ENCODE measurements at places on chromosomes 5 and 9.

- DNase-seq: peak; percentile 76
Observed at GRCh38 chr5:34533582-34534522, 122.3 kb upstream of the RAI14 start.

DNA sequence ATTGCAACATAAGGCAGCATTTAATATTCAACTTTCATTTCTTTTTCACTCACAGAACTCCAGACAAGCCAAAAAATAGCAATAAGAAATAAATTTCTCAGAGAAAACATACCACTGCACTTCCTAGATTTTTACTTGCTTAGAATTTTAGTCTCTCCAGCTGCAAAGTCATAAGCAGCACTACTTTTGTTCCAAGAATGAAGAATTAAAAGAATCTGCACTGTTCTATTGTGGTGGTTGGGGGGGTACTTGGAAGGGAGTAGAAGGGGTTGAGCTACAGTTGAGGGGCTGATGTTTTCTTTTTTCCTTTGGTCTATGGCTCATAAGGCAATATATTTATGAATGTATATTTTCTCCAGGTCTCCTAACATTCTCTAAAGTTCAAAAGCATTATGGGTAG lies 144.5 kb downstream of the KIAA0825 start:
- DNase-seq: no peak

- DNase-seq: no peak
Observed at GRCh38 chr9:26158631-26159150, 480.4 kb upstream of the TUSC1 start.

- DNase-seq: no peak
Observed at GRCh38 chr9:113129884-113130283, 20.9 kb upstream of the SLC31A2 start.

GRCh38 chr5:160097991-160098390 lies 21.3 kb downstream of the PWWP2A start:
- DNase-seq: no peak

DNA sequence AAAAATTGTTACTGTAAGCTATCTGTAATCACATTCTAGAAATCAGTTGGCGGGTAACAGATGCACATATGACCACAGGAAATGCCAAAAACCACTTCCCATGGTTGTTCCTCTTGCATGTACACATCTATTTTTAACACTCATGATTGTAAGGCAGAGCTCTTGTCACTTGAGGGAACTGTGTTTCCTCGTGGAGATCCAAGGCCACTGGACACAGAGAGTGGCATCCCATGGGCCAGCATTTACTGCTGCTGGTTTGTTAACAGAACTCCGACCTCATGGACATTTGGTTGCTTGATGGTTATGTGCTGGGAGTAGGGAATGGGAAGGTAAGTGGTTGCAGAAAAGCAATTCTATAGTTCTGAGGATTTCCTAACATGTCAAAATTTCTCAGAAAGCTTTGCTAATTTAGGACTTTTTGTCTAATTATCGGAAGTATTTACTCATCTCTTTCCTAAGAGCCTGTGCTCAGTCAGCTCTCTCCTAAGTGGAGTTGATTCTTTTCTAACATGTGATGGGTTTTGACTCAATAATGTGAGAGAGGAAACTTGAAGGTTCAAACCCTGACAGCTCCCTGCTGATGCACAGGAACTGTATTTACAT lies 202.0 kb upstream of the NR3C1 start:
- DNase-seq: no peak

- DNase-seq: no peak
Observed at GRCh38 chr5:38338455-38338854, 80.1 kb downstream of the EGFLAM start.

GRCh38 chr5:124124711-124125229 lies 612.8 kb downstream of the CSNK1G3 start:
- DNase-seq: no peak

GRCh38 chr5:157481265-157481664 lies 21.3 kb downstream of the NIPAL4 start:
- no peak for DNase-seq

DNA sequence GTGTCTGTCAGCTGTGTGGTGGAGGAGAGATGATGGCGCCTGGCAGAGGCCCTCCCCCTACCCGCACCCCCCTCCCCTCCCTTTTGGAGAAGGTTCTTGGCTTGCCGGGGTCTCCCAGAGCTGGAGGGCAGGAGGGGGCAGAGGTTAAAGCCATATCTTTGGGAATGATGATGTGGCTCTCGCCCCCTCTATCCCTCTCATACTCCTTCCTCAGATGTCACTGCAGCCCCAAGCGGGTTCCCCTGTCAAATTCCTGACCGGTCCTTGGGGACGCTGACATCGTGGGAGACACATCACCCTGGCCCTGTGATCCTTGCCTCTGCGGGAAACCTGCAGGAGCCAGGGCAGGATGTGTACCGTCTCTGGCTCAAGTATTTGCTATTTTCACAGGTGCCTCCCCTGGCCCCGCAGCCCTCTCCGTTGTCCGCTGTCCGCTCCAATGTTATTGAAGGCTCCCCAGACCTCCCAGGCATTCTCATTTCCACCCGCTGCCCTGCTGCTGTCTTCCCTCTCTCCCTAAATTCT lies 109.5 kb downstream of the FOXD1 start:
- DNase-seq: no peak

DNA sequence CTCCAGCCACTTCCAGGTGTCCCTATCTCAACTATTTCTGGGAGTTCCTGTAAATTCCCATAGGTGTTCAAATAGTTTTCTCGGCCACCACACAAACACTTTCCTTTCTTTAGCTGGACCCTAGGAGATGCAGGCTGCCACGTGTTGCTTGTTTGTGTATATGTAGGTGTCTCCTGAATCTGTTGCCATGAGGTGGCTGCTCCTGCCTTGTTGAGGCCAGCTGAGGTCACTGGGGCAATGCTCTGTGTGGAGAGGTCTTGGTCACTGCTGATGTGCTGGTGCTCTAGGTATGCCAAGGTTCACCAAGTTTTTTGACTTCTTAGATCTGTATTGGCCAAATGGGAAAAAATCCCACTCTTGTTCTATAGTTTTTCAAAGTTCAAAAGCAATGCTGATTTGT lies 132.5 kb upstream of the CHD1 start:
- DNase-seq: no peak

DNA sequence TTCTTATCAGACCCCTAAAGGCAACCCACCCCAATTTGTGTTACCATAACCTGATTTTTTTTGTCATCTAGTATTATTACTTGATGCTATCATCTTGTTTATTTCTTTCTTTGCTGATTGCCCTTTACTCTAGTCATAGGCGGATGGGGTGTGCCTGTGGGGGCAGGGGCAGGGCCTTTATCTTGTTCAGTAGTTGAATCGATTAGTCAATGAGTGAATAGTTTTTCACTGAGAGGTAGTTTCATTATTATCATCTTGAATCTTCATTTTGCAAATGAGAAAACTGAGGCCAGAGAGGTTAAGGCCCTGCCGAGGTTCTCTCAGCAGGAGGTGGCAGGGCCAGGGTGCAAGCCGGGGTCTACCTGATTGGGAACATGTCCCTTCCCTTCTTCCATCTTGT lies 9.4 kb upstream of the GM2A start:
- no peak for DNase-seq

DNA sequence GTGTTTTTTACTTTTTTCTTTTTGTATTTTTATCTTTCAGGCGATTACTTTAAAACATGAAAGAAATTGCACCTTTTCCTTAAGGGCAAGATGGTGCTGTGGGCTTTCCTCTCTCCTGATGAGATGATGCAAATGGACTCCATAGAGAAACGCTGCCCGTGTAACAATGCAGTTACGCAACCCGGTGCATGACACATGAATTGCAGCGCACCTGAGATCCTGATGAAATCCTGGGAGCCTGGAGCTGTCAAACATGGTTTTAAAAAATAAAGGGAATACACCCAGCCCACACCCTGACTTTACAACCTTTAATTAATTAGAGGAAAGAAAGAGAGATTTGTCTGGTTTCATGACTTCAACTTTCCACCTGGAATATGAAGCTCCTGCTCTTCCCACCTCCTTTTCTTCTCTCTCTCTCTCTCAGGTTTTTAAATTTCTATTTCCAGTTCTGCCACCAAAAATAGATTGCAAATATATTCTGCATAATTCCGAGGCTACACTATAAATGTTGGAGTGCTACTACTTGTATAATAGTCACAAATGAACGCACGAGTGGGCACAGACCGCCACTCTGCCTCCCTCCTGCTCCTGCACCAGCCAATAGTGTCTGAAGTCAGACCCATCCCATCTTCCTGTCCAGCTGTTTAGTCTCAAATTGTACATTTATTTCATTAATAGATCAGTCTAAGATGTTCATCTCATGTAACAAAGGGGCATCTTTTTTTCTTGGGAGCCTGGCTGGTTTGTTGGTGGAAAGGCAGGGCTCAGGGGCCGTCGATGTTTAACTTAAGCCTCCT lies 179.1 kb downstream of the AUH start:
- DNase-seq: no peak

DNA sequence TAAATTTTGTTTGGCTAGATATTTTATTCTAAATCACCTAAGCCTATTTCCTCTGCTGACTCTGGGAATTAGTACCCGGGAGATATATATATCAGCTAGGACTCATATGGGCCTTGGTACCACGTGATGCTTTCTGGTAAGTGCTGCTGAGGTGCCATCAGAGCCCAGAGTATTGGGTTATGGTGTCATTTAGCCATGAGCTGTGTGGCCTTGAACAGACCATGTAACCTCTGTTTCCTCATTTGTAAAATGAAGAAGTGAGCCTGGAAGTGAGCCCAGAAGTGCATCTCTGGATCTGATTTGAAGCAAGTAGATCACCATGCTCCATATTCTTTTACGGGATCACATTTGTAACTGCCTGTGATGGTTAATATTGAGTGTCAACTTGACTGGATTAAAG lies 126.1 kb downstream of the GPBP1 start:
- no peak for DNase-seq

- DNase-seq: no peak
Observed at GRCh38 chr5:102937894-102938293, 182.0 kb downstream of the GIN1 start.

GRCh38 chr5:94740286-94740685 lies 121.8 kb downstream of the SLF1 start:
- no peak for DNase-seq

GRCh38 chr9:113853333-113853732 lies 22.8 kb upstream of the ZNF618 start:
- no peak for DNase-seq

DNA sequence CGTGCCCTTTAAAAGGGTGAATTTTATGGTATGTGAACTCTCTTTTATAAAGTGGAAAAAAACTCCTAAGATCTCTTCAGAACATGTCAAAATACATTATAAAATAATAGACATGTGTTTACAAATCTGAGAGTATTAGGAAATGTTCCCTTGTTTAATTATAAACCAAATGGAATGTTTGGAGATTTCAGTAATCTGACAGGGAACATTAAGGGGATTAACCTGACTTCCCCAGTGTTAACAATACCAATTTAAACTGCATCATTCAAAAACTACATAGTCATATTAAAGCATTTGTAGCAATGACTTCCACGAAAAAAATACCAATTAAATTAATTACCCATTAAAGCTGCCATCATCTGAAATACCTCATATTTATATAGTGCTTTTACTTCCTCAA lies 1.6 kb upstream of the OCLN start:
- no peak for DNase-seq

GRCh38 chr5:137808503-137809135 lies 54.5 kb upstream of the HNRNPA0 start:
- no peak for DNase-seq

DNA sequence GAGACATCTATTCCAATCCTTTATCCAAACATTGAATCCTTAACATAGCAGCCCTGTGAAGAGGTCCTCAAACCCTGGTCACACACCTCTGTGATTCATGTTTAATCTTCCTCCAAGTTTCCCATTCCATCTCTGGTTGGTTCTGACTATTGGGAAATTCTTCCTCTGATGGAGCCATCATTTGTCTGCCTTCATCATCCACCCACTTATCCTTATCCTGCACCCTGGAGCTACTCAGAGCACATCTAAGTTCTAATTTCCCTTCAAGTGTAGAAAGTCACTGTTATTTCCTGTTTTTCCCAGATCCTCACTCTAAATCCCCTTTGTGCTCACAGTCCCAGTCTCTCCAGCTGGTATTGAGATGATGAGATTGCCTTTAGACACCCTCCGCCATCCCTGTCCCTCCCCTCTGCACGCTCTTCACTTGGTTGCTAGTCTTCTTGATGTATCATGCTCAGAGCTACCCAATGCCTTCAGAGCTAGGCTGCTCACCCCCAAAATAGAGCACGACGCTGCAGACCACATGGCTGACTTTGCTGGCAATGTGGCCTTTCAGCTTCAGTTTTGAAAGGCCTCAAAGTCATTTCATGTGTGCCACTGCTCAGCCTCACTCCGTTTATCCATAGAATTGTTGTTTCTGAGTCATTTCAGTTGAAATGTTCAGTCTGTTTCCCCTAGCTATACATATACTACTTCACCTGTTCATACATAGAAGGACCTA lies 154.3 kb downstream of the PALM2AKAP2 start:
- DNase-seq: no peak

DNA sequence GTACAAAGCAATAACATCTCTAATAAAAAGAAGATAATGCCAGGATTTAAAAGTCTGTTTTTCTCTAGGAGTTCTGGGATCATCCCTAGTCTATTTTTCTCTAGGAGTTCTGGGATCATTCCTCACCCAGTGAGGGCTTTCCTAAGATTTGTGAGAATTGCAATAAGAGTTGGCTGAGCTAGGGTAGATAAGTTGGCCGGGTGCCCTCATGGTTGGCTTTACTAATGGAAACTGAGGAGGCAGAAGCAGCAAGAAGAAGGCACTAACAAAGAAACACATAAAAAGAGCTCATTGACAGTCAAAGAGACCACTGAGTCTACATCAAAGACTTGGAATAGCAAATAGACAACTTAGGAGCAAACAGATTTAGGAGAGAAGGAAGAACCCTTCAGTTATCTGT lies 4.2 kb downstream of the SLC1A3 start:
- no peak for DNase-seq

DNA sequence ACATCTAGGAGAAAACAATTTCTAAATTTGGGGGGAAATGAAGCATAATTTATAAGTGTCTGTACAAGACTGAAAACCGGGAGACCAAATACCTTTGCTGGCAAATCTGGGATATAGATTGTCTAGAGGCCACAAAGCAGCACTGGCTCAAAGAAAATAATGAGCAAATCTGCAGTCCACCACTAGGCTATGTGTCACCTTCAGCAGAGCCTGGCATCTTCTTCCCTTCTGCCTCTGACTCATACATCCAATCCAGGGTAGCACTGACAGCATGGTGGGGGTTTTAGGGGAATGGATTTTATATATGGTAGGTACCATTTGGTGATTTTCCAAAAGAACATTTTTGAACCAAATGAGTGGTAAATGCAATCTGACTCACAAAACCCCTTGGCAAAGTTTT lies 12.8 kb downstream of the FAM81B start:
- no peak for DNase-seq

DNA sequence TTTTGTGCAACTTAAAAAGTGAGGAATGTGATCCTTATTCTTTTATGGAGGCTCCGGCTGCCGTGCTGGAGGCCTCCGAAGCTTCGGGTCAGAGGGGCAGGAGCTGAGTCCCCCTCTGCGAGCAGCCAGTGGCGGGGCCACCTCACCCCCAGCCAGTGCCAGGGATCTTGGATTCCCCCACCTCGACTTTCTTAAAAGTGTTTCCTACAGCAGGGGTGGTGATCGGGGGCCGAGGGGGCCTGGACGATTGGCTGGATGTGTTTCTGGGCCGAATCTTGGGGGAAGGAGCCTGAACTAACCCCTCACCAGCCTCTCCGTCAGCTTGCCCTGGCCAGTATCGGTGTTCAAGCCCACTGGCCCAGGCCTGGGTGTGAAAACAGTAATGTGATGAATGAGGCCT lies 92.2 kb upstream of the LMX1B start:
- DNase-seq: no peak
